ENCODE measurements at places on chromosomes 5 and 9. TPM values are rescaled to one million over a fixed set of nuclear protein-coding genes. Genes with fewer than 3 reads are reported as not detected.

DNA sequence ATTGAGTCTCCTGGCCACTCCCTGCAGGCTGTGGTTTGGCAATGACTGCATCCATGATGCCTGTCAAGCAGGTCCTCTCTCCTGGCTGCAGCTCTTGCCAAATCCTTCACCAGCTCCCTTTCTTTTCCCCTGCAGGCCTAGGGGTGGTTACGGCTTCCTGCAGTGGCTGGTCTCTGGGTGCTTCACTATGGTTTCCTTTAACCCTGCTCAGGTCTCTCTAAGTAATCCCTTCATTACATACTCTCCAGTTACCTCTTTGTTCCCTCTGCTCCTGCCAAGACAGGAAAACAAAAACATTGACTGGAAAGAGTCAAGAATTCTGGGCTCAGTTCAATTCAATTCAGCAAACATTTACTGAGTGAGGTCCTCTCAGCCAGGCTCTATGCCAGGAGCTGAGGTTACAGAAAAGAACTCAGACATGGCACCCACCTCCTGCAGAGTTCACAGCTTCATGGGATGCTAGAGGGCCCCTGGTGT is 19.8 kb upstream of the PTPN3 start:
- DNase-seq, result no peak

- DNase-seq, result no peak
Measured at GRCh38 chr5:143889986-143890385, 78.0 kb downstream of the HMHB1 start.

DNA sequence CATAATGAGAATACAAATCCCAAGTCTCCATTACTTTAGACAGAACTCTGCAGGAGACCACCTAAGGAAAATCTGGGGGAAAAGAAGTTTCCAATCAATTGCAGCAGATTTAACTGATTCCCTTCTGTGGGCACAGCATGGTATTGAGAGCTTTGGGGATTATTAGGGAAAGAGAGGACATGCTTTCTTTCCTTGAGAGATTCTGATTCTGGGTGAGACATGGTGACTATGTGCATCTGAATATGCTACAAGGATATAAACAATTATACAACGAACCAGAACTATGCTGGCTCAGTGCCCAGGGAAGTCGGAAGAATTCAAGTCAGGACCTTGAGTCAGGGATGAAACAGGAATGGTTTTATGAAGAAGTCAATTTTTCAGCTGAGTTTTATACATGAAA is 183.7 kb downstream of the PDE4D start:
- DNase-seq, result peak; percentile 44

DNA sequence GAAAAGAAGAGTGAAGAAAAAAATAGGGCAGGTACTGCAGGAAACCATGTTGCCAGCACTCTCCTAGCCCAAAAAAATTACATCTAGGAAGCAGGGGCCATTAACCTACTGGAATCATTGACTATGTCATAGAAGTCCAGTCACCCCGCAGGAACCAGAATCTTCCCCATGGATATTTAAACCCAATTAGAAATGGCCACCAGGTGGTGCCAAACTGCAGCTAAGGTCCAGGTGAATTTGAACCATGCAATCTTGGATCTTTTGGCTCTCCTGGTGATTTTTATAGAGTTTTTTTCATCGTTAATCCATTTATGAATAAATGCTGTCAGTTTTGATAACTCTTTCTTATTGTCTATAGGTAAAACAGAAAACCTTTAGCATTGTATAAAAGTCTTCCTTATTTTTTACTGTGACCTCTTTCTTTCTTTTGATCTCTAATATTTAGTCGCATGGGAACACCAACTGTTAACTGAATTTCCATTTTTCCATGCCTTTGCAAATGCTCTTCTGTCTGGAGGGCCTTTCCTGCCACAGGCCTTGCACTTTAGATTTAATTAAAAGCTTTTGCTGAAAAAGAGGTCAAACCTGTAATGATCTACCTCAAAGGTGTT is 147.5 kb upstream of the FGF10 start:
- no peak for DNase-seq

DNA sequence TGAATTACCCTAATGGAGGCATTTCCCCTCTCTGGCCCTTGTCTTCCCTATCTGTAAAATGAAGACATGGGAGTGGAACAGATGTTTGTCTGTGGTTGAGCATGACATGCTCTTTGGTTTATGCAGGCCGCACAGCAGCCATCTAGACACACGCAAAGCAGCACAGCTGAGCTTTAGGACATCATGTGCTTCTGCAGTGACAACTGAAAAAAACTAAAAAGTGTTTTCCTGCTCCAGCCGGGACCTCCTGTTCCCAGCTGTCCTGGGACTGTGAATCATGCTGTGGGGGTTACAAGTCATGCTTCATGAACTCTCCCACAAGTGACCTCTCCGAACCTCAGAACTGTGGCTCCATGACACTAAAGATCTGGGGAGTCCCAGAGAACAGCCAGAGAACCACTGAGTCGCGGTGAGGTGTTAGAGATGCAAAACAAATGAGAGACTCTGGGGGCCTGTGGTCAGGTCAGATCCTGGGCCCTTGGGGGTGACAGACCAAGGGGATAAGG is 1.7 kb downstream of the SMIM3 start:
- DNase-seq, result no peak

DNA sequence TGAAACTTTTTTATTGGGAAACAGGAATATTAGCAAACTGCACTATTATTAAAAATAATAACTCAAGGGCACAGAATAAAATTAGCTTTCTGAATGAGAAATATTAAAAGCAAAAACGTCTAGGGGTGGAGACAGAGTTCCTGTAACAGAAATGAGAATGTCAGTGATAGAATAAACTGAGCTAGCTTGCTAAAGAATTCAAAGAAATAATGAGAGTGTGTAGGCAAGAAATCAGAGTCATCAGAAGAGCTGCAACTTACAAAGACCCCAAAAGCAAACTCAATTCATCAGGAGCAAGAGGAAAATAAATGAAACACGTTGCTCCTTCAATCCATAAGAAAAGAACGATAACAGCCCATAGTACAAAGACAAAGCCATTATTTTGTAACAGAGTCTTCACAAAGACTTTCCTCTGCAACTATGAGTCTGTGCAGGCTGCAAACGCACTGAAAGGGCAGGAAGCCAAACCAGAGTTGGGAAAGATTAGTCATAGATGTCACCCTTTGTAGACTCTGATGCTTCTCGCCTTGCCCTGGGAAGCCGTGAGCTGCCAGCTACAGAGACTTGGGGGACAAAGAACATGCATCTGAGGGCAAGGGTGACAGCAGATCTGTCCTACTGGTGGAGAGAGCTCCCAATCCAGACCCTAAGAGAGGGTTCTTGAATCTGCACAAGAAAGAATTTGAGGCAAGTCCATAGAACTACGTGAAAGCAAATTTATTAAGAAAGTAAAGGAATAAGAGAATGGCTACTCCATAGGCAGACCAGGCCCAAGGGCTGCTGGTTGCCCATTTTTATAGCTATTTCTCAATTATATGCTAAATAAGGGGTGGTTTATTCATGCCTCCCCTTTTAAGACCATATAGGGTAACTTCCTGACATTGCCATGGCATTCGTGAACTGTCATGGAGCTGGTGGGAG is 40.8 kb downstream of the SHC3 start:
- peak; percentile 69 for DNase-seq

GRCh38 chr5:163362840-163363371 is 74.5 kb upstream of the CCNG1 start:
- no peak for DNase-seq

GRCh38 chr9:34500623-34501267 is 22.0 kb downstream of the ENHO start:
- no peak for DNase-seq

- DNase-seq, result no peak
Measured at GRCh38 chr9:108634204-108634603, 221.6 kb downstream of the ACTL7B start.

GRCh38 chr5:89471541-89471940 is 588.6 kb upstream of the MEF2C start:
- DNase-seq, result no peak

DNA sequence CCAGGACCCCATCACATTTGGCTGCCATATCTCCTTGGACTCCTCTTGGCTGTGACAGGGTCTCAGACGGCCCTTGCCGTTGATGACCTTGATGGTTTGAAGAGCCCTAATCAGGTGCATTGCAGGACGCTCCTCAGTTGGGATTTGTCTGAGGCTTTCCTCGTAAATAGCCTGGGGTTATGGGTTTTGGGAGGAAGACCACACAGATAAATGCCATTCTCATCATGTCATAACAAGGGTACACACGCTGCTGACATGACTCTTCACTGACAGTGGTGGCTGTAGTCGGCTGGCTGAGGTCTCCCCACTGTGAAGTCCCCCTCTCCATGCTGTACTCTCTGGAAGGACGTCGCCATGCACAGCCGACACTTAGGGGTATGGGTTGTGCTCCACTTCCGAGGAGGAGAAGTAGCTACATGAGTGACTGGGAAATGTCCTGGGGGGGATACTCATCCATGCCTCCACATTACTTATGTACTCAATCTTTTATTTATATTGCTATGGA is 42.9 kb upstream of the SPTLC1 start:
- no peak for DNase-seq

- no peak for DNase-seq
Measured at GRCh38 chr5:178793151-178793550, 62.7 kb upstream of the ZNF354A start.

GRCh38 chr9:3949744-3950143 is 350.1 kb downstream of the GLIS3 start:
- DNase-seq, result no peak

DNA sequence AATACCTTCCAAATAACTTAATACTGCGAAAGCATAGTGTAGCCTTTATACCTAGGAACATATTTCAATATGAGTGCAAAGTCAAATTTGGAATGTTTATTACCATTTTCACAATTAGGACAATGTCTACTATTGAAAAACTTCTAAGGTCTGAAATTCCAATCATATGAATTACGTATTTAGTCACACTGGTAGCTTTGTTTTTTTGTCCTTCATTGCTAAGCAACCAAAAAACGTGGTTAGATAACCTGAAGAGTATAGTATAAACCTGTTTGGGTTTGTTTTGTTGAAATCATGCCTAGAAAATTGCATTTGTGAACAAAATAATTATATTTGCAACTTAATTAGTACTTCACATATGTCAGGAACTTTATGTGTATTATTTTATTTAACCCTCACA is 134.2 kb downstream of the FBXO4 start:
- no peak for DNase-seq

DNA sequence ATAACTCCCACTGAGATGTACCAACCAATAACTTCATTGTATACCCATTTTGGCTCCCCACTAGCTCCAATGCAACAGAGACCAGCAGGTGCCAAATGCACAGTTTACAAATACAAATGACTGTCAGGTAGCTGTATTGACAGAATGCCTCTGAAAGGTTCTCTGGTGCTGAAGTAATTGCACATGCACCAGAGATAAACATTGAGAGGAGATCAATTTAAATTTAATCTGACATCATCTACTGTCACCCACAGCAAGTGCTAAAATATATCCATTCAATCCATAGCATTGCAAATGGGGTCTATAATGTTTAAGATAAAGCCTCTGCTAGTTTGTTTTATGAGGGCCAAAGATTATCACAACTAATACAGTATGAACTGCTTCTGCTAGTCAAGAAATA is 80.2 kb downstream of the STX17 start:
- DNase-seq, result no peak

DNA sequence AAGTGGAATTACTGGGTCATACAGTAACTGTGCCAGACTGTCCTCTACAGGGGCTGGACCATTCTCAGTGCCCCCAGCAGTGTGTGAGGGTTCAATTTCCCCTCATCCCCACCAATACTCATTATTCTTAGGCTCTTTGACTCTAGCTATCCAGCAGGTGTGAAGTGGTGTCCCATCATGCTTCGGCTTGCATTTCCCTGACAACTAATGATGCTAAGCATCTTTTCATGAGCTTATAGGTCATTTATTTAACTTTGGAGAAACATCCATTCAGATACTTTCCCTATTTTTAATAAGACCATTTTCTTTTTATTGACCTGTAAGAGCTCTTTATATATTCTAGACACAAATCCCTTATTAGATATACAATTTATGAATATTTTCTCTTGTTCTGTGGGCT is 63.6 kb downstream of the ADAMTS2 start:
- no peak for DNase-seq

GRCh38 chr9:26321935-26322334 is 570.7 kb downstream of the CAAP1 start:
- DNase-seq, result no peak

DNA sequence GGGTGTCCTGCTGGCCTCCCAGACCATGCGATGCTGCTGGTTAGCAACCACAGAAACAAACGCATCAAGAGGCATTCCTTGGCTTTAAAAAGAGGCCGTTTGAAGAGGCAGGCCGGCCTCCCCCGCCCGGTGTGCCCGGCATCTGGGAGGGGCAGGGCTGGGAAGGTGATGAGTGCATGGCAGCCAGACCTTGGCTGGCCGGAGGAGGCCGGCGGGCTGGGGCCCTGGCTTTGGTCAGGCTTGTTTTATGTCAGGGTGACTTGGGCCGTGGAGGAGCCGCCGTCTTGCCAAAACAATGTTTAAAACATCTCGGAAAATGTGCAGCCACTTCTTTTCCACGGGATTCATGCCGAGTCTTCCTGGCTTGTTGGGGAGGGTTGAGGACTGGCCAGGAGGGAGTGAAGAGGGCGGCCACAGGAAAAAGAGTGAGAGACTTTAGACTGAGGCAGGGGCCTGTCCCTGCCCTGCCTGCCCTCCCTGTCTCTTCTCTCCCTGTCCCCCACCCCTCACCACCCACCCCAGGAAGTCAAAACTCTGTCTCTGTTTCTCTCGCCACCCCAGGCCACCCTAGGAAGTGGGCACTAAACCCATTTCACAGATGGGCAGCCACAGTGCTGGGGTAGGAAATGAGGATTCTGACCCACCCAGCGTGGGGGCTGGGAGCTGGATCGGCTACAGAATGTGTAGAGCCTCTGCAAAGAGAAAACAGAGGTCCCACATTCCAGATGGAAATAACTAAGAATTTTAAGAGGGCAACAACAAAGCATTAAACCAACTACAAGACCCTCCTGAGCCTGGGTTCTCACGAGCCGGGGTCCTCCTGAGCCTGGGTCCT is 143.0 kb downstream of the RXRA start:
- DNase-seq, result no peak

GRCh38 chr9:124038239-124038638 is 26.7 kb downstream of the LHX2 start:
- DNase-seq, result no peak

- DNase-seq, result no peak
Measured at GRCh38 chr9:121503444-121503843, 3.8 kb upstream of the GGTA1 start.

- no peak for DNase-seq
Measured at GRCh38 chr5:10250806-10251276, 761 bp downstream of the CCT5 start.

GRCh38 chr5:1001406-1002270 is 7.0 kb upstream of the NKD2 start:
- DNase-seq, result no peak

- no peak for DNase-seq
Measured at GRCh38 chr9:93818827-93819472, 136.2 kb downstream of the BARX1 start.

The ANXA2R gene
- total RNA-seq, result 1.4 TPM

The SLCO4C1 gene
- not detected for total RNA-seq

The OR1B1 gene
- 0.07 TPM for total RNA-seq

All from pulmonary artery endothelial cell (primary cell).